ENCODE measurements at places on chromosomes 12 and 14. TPM values are rescaled to one million over a fixed set of nuclear protein-coding genes. Genes with fewer than 3 reads are reported as not detected.

The RIMBP2 gene
- total RNA-seq, result 92.0 TPM

The HOXC10 gene
- not detected for total RNA-seq

The GARIN6 gene
- not detected for total RNA-seq

The FKBP11 gene
- total RNA-seq, result 12.2 TPM

The SLC15A4 gene
- total RNA-seq, result 58.8 TPM

The NFKBIA gene
- 32.9 TPM for total RNA-seq

The TSPAN9 gene
- total RNA-seq, result 11.0 TPM

The LGR5 gene
- 0.31 TPM for total RNA-seq

Data from parietal lobe (tissue), 2 donors.